Left renal cortex interstitium (tissue), 4 donors: ENCODE measurements at places on chromosomes 1 and 21.

GRCh38 chr1:240499012-240499411, 112.9 kb downstream of the GREM2 start:
- no peak for DNase-seq

DNA sequence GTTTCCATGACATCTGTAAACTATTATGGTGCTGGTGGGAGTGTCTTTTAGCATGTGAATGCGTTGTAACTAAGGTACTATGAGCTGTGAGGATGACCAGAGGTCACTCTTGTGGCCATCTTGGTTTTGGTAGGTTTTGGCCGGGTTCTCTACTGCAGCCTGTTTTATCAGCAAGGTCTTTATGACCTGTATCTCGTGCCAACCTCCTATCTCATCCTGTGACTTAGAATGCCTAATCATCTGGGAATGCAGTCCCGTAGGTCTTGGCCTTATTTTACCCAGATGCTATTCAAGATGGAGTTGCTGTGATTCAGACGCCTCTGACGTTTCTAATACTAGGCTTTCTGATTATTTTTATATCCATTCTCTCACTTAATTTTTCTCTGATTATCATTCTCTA, 9.4 kb downstream of the NCAM2 start:
- DNase-seq, result no peak

DNA sequence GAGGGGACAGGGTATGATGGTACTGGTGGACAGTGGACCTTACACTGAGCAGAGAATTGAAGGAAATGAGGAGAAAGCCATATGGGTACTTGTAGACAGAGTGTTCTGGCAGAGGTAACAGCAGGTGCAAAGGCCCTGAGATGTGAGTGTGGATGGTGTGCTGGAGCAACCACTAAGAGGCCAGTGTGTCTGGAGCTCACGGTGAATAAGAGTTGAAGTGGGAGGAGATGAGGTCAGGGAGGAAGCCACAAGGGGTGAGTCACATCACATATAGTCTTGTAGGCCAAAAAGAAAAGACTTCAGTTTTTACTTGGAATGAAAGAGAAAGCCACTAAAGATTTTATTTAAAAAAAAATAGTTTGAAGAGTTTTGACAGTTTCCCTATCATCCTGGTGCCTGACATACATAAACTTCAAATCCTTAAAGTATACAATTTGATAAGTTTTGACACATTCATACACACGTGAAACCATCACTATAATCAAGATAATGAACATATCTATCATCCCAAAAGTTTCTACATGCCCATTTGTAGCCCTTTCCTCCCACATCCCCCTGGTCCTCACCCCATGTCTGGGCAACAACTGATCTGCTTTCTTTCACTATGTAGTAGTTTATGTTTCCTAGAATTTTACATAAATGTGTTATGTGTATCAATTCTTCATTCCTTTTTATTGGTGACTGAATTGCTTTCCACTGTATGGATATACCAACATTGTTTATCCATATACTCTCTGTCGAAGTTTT, 148.4 kb downstream of the GPATCH2 start:
- DNase-seq, result no peak

DNA sequence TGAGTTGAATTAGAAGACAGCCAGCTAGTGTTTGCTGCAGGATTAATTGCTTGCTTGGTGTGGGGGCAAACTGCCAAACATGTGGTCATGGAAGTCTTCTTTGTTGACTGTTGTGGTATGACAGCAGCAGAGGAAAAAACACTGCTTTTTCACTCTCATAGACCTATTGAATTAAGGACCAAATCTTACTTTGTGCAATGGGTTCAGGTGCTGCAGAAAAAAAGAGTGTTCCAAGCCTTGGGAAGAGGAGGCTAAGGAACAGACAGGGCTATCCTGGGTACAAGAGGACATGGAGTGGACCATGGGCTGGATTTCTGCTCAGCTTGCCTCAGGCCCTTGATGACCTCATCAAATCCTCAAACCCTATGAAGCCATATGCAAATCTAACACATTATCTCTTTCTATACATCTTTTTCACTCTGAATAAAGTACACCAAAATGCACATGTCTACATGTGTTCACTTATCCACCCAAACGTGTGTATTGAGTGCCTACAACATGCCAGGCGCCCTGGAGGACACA, 61.5 kb downstream of the SIPA1L2 start:
- no peak for DNase-seq

DNA sequence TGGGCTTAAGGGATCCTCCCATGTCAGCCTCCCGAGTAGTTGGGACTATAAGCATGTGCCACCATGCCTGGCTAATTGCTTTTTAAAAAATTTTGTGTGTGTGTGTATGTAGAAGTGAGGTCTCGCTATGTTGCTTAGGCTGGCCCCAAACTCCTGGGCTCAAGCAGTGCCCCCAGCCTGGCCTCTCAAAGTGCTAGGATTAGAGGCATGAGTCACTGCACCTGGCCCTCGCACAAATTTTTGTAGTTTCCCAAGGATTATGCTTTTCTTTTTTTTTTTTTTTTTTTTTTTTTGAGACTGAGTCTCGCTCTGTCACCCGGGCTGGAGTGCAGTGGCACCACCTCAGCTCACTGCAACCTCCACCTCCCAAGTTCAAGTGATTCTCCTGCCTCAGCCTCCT, 144.4 kb upstream of the HNRNPU start:
- DNase-seq, result no peak

DNA sequence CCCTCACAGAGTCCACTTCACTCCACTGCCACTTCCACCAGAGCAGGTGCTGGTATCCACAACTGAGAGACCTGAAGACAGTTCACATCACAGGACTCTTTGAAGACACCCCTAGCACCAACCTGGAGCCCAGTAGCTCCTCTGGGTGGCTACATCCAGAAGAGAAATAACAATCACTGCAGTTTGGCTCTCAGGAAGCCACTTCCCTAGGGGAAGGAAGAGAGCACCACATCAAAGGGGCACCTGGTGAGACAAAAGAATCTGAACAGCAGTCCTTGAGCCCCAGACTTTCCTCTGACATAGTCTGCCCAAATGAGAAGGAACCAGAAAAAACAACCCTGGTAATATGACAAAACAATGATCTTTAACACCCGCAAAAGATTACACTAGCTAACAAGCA, 113.2 kb downstream of the TENT5C start:
- no peak for DNase-seq

GRCh38 chr1:175033953-175034352, 10.7 kb upstream of the MRPS14 start:
- no peak for DNase-seq

DNA sequence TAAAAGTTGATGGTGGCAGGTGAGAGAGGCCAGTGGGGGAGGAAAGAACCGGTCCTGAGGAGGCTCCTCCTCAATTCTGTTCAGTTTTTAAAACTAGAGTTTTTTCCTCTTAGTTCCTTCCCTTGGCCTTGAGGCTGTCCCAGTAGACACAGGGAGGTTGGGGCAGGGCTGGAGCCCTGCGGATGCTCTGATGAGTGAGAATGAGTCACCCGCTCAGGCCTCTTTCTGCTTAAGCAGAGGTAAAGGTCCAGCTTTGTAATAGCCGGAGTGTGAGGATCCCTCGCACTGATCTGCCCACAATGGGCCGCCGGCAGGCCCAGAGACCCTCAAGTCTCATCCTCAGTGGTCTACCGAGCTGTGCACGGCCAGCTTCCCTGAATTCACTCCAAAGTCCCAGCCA, 49.6 kb upstream of the IRF2BP2 start:
- no peak for DNase-seq

DNA sequence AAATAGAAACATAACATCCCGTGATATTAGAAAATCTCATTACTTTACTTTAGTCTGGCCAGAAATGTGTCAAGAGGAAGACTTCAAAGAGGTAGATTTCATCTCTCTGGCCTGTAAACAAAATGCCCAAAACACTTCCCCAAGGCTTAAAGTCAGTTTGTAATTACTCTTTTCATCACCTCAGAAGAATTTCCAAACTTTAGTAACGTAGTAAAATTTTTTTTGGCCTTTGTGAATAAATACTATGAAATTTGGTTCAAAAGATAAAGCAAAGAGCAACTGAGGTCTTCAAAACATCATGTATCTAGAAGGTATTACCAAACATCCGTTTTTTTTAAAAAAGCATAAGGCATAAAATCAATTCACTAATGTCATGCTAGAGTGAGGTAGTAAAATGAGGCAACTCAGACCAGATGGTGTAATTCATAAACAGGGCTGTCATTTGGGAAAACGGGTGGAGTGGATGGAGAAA, 51.4 kb downstream of the LEPR start:
- no peak for DNase-seq

GRCh38 chr1:227885648-227886502, 61.9 kb downstream of the WNT9A start:
- no peak for DNase-seq

DNA sequence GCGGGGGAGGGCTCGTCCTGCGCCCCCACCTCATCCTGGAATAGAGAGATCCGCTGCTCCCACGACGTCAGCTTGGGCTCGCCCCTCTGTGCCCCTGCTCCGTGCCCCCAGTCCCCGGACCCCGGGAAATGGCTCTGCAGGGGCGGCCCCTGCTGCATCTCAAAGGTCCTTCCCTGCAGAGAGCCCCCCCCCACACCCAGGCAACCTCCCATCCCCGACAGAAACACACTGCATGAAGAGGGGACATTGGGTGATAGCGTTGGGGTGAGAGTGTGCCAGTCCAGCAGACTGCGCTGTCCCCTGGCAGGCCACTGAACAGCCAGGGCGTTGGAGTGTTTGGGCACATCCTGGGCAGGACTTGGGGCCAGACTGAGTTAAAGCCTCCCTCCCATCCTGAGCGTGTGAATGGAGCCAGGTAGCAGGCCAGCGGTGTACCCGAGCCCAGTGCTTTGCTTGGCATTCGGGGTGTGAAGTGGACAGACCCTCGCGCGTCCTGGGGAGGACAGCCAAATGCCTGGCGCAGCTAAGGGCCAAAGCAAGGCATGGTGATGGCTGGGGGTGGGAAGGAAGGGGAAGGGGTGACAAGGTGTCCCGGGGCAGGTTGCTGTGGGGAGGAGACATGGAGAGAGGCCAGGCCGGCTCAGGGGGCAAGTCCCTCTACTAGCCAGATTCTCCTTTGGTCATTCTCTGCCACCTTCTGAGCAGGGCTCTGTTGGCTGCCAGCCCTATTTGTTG, 633 bp upstream of the ETNK2 start:
- no peak for DNase-seq

- no peak for DNase-seq
Observed at GRCh38 chr1:75587692-75588091, 23.2 kb downstream of the SLC44A5 start.

- DNase-seq, result no peak
Observed at GRCh38 chr1:154961207-154962155, at the start of gene PYGO2. Gene PYGO2 (minus strand): TSS chr1:154961782. CDS start chr1:154961576, 206 bp downstream.

GRCh38 chr1:62377043-62377562, 57.9 kb upstream of the KANK4 start:
- no peak for DNase-seq

DNA sequence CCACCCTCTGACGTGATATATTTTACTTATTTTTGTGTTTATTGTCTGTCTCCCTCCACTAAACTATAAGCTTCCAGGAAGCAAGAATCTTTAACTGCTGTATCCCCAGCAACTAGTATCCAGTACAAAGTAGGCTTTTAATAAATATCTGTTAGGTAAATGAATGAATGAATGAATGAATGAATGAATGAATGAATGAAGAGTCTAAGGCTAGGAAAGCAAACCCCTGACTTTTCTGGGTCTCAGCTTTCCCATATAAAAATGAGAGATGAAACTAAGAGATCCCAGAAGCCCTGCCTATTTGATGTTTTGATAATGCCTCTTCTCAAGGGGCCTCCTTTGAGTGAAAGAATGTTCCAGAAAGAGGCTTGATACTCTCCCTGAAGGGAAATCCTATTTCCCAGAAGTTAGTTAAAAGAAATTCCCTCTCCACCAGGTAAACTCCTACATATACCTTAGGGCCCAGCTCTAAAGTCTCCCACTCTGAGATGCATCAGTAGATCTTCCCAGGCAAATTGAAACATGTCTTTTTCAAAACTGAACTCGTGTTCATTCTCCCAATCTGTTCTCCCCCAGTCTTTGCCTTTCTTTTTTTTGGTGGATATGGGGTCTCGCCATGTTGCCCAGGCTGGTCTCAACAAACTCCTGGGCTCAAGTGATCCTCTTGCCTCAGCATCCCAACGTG, 7.8 kb downstream of the TTC39A start:
- no peak for DNase-seq

GRCh38 chr1:199151634-199152425, 513.0 kb downstream of the PTPRC start:
- no peak for DNase-seq

GRCh38 chr1:174044418-174045222, 22.5 kb upstream of the RC3H1 start:
- DNase-seq, result no peak

- DNase-seq, result no peak
Observed at GRCh38 chr1:9888886-9889285, 21.2 kb downstream of the CTNNBIP1 start.

GRCh38 chr1:42824481-42825035, 7.4 kb upstream of the SVBP start:
- DNase-seq, result no peak

- DNase-seq, result no peak
Observed at GRCh38 chr1:183043872-183044854, 20.9 kb downstream of the LAMC1 start.

DNA sequence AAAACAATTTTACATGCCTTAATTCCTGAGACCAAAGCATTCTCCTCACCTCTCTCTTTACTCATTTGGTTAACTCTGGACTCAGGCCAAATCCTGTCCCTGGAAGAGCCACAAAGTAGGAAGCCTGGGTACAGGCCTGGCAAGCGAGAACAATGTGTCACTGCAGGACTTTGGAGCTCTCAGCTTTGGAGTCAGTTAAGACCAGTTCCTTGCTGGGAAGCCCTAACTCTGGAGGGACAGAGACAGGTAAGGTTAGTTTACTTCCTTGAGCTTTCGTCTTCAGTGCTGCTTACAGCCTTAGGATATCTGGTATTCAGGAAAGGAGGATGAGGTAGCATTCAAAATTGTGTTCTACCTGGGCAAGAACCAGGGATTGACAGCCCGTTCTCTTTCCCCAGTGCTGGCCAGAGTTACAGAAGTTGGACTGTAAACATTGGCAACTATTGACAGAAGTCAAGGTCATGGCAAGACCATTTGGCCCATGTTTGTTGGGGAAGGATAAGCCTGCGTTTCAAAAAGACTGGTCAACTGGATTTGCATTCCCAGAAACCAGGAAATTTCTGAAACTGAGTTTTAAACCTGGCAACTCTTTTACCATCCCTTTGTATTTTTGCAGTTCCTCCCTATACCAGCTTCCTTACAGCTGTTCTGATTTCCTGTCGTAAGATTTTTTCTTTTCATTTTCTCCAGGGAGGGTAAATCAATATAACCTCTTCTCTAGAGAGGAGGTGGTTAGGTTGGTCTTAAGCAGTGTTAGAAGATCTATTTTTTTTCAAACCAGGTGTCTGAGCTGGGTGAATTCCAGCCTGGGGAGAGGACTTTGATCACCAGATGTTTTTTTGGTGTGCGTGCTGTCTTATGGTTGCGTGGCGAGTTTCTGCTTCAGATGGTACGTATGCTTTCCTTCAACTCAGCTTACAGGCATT, at the start of gene C4BPB:
Gene C4BPB (plus strand): TSS at position 160 of the 926 bp plus-strand sequence. CDS start 672 bp downstream, at position 832.
- no peak for DNase-seq

DNA sequence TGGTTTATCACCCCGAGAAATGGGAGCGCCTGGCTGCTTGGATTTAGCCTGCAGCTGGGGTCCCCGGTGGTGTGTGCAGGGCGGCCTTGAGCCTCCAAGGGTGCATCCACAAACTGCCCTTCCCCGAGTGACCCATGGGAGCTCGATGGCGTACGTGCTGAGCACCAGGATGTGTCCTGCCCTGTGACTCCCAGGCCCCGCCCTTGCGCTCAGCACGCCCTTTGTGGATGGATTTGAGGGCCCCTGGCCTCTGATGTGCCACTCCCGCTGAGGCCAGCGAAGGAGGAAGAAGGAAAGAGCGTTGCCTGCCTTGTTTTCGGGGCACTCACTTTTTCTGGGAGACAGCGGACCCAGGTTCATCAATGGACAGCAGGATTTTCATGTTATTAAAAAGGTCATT, 1.7 kb upstream of the TFF3 start:
- no peak for DNase-seq

- no peak for DNase-seq
Observed at GRCh38 chr1:91779548-91780021, 106.4 kb downstream of the TGFBR3 start.
